ENCODE measurements at places on chromosomes 5 and 9.

DNA sequence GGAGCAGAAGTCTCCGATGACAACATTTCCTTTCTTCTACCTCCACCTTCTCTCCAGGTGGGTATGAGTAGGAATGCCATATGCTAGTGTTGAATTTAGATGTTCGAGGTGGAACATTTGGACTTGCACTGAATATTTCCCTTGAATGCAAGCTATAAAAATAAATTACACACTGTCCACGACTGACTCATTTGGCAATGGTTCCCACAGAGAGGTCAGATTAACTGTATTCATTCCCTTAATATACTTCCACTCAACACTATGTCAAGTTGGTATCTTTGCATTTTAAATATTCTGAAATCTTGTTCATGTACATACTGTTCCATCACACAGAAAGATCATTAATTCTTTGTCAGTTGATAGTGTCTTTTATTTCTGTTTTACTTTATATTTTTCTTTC lies 222.6 kb upstream of the PIK3R1 start:
- no peak for DNase-seq

- DNase-seq: no peak
Observed at GRCh38 chr9:111603041-111603440, 3.6 kb upstream of the PTGR1 start.

DNA sequence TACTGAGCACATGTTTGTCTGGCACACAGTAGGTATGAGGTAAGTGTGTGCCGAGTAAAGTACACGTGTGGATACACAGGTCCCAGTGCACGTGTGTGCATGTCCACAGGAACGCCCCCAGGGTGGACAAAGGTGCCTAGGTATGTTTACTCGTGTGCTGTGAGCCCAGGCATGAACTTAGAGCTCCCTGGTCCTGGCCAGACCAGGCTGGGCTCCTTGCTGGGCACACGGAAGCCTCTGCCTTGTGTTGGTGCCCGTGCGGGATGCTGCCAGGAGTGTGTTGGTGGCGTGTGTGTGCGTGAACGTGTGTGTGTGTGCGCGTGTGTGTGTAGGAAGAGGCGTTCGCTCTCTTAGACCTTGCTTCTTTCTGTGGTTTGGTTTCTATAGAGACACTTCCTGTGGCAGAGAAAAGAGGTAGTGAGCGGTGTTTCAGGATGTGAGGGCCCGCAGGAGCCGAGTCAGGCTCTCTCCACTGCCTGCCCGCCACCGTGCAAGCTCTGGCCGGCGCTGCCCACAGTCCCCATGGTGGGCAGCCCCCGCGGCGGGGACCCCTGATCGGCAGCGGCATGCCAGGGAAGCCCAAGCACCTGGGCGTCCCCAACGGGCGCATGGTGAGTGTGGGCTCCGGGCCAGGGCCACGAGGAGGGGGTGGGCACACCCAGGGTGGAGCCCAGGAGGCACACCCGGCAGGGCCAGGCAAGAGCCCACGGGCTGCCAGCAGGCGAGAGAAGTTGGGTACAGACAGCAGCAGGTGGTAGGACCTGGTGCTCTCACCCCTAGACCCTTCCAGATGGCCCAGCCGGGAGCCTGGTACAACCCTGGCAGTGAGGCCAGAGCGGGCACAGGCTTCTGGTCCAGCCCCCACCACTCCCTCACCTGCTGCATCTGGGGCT lies at the start of gene RGS14:
Gene RGS14, plus strand, starts transcription at position 466 of the 893 bp plus-strand sequence. Its CDS starts 101 bp downstream, at position 567.
- peak; percentile 72 for DNase-seq

GRCh38 chr5:36272136-36272690 lies 29.5 kb downstream of the RANBP3L start:
- no peak for DNase-seq

- no peak for DNase-seq
Observed at GRCh38 chr9:99602854-99603253, 218.8 kb upstream of the NR4A3 start.

- no peak for DNase-seq
Observed at GRCh38 chr5:83277953-83278352, 193.6 kb upstream of the VCAN start.

DNA sequence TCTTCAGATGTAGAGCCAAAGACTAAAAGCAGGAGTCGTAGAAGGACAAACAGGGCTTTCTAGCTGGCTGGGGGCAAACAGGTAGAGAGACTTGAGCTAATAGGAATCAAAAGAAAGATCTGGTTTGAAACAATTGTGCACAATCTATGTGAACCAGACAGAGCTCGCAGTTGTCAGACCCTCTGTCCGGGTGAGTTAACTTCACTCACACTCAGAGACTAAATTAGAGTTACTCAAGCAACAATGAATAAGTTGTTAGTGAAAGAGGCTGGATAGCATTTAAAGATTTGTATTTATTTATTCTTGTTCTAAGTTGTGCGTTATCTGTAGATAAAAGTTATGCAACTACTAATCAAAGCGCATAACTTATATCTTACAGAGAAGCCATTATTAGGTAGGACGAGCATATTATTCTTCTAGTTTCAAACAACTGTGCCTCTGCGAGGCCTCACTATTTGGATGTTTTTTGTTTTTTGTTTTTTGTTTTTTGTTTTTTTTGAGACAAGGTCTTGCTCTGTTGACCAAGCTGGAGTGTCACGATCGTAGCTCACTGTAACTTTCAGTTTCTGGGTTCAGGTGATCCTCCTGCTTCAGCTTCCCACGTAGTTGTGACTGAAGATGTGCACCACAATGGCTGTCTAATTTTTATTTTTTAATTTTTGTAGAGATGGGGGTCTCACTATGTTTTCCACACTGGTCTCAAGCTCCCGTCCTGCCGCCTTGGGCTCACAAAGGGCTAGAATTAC lies 13.2 kb upstream of the LNPEP start:
- no peak for DNase-seq

GRCh38 chr5:87099291-87099839 lies 168.3 kb upstream of the RASA1 start:
- no peak for DNase-seq

DNA sequence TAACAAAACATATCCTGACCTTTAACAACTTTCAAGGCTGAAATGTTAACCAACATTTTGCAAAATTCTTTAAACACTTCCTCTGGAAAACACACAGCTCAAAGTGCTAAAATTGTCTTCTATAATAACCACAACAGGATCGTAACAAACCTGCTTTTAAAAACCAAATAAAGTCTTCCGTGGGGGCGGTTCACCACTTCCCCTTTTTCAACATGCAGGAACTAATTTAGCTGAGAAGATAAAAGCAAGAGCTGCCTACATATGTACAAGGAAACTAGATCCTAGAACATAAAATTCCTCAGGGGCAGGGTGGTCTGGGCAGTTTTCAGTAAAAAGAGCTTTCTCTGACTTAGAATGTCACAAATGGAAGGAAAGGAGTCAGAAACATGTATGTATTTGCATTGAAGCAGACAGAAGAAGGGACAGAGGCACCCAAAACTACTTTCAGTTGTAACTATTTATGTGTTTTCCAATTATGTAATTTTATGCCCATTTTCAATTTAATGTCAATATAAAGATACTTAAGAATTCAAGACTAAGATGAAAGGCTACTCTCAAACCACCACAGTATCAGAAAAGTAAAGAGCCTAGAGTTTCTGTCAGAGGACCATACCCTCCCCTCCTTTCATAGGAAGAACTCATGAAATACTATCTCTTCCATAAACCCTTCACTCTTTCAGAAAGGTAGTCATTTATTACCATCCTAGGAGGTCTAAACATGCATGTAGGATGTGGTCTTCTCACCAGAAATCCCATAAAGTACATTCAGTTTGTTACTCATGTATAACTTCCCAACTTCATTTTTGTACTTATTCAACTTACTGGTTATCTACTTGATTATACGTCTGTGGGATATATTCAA lies 185.9 kb upstream of the RASA1 start:
- peak; percentile 3 for DNase-seq

GRCh38 chr9:100720922-100721321 lies 143.0 kb downstream of the CAVIN4 start:
- DNase-seq: no peak

GRCh38 chr5:93246090-93246855 lies 334.7 kb downstream of the NR2F1-AS1 start:
- DNase-seq: no peak
